ENCODE measurements at places on chromosomes 5 and 9. TPM values are rescaled to one million over a fixed set of nuclear protein-coding genes. Genes with fewer than 3 reads are reported as not detected.

Gene PCDHA11
- total RNA-seq: not detected

Gene ARSI
- 5.8 TPM for total RNA-seq

Gene SLC34A1
- total RNA-seq: not detected

Gene CCDC152
- total RNA-seq: 5.5 TPM

Gene TAL2
- total RNA-seq: not detected
